ENCODE measurements at places on chromosomes 5 and 9.

DNA sequence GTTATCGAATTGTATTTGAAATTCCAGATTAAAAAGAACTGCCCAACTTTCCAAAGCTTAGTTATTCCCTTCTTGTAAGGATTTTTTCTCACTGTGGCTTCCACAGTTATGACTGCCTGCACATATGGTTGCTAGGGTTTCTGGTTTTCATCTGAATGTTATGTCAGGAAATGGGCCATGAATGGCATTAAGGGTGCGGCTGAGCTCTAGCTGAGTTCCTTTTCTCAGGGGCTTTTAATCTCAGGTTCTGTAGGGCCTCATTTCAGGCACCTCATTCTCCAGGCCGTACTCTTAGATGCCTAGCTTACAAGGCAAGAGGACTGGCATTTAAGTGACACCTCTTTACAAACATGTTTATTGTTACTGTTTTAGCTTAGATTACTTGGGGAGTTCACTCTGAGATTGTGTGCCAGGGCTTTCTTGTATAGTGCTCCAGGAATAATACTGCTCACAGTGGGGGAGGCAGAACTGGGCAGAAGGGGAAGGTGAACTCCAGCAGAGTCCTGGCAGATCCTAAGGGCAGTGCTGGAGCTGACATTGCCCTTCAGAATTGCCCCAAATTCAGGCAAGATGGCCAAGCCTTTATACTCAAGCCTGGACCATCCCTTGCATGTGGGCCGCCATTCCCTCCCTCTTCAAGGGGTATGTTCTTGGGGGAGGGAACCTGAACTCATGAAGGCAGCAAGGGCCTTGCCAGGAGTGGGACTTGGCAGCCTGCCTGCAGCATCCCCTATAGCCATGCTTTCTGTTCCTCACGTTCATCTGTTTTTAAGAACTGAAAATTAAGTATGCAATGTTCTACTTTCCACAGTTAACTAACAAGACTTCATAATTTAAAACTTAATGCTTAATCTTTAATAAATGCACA, 111.5 kb downstream of the KDM4C start:
- no peak for DNase-seq

DNA sequence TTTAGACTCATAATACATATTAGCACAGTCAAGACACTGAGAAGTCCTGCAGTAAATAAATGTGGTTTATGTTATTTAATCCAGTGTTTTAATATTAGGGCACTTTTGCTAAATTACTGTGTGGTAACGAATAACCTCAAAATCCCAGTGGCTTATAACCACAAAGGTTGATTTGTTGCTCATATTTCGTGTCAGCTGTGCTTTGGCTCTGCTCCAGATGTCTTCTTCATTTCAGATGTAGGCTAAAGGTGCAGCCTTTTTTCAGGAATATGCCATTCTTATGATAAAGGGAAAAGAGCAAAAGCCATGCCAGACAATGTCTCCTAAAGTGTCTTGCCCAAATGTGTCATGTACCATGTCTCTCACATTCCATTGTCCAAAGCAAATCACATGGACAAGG, 144.8 kb downstream of the BRINP1 start:
- no peak for DNase-seq

GRCh38 chr5:61329550-61330128, 2.4 kb upstream of the ZSWIM6 start:
- no peak for DNase-seq

DNA sequence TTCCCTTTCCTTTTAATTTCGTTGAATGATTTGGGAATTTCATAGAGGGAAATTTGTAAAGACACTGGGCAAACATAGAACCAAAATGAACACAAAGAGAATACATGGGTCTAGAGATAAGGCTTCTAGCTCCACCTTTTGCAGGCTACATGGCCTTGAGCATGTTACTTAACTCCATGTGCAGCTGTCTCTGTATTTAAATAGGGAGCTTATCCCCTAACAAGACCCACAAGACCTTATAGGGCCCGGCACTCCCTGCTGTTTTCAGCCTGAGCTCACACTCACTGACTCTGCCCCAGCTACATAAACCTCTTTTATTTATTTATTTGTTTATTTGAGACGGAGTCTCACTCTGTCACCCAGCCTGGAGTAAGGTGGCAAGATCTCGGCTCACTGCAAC, 30.6 kb upstream of the TLE1 start:
- DNase-seq, result no peak
